ENCODE measurements at places on chromosomes 13 and 19.
A peak's percentile ranks its signal among the peaks of the same experiment; 100 is the strongest.

DNA sequence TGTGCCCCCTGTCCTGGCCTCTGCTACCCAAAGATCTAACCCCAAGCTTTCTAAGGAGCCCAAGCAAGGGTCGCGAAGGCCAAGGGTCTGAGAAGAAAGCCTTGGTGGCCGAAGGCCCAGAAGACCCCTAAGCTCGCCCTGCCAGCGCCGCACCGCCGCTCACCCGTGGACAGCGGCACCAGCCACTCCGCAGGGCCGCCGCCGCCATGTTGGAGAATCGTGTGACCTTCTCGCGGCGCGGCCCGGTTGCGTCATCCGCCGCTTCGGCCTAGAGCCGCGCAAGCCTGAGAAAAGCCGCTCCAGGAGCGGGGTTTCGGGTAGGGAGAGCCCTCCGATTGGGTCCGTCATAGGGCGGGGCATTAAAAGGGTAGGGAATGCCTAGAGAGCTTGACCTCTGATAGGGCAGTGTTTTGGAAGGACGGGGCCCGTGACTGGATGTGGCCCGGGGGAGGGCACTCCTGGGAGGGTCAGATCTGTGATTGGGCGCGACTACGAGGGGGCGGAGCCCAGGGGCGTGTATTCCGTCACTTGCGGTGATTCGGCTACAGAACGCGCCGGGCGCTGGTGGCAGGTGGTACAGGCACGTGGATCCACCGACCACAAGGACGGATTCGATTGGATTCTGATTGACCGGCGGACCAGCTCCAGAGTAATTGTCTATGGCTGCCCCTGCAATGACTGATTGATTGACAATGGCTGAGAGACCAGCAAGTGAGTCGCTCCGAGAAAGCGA is at the start of gene TIMM44:
TSS of gene TIMM44 (minus strand) at position 223 of the 733 bp plus-strand sequence. CDS start at position 208, 15 bp downstream.
- H3K27me3 ChIP-seq = no peaks in the 10 kb centered on the region
- peaks cover 52% of the 10 kb centered on the region for H3K36me3 ChIP-seq
- H3K27ac ChIP-seq = peak within 1 kb of the TSS; percentile 99
- H3K4me3 ChIP-seq = peak within 1 kb of the TSS; percentile 93
- DNase-seq = peak; percentile 98
- H3K4me1 ChIP-seq = peaks cover 42% of the 10 kb centered on the region

- peak overlapping the region; percentile 99 for H3K27ac ChIP-seq
- H3K27me3 ChIP-seq = peaks cover 3% of the 10 kb centered on the region
- peak; percentile 75 for DNase-seq
- H3K36me3 ChIP-seq = peaks cover 39% of the 10 kb centered on the region
Observed at GRCh38 chr13:49791711-49792549, 552 bp downstream of the KPNA3 start.

DNA sequence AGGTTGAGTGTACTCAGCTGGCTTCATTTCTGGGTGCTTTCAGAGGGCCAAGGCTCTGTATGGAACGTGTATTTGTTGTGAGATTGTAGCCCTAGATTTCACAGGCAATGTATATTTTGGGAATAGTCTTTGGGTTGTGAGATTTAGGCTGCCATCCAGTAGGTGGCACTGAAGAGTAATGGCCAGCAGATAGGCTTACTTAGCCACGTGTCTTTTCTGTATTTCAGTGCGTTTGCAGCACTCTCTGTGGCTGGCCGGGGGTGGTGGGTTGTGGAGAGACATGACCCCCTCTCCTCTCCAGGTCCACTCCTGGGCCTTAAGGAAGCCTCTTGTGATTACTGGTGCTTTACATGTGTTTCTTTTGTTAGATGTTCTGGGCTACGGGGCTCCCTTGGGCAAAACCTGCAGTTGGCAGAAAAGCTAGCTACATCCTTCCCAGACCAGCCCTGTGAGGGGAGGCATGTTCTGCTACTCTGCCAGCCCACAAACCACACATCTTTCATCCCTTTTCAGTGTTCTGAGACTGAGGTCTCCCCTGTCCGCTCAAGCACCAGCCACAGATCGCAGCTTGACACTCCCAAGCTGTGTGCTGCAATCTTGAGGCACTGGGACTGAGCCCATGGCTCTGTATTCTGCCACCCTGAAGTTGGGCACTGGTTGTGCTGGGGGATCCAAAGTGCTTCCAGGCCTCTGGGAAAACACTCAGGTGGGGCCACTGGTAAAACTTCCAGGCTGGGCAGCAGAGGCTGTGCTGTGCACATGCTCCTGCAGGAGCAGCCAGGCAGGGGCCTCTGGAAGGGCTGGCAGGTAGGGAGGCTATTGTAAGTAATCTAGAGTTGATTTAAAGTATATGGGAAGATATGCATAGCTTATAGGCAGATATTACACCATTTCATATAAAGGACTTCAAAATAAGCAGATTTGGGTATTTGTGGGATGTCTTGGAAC is 1096.8 kb upstream of the PCDH20 start:
- H3K27ac ChIP-seq = no peak overlapping the region
- H3K4me1 ChIP-seq = no peaks in the 10 kb centered on the region
- DNase-seq = no peak
- H3K27me3 ChIP-seq = no peaks in the 10 kb centered on the region
- no peak overlapping the region for H3K4me3 ChIP-seq
- no peaks in the 10 kb centered on the region for H3K36me3 ChIP-seq

GRCh38 chr19:1720237-1720636 is 33.1 kb upstream of the ONECUT3 start:
- no peak overlapping the region for H3K27ac ChIP-seq
- H3K27me3 ChIP-seq = peaks cover 78% of the 10 kb centered on the region
- DNase-seq = no peak
- H3K36me3 ChIP-seq = no peaks in the 10 kb centered on the region

GRCh38 chr13:33846303-33847062 is 28.5 kb downstream of the RFC3 start:
- DNase-seq = no peak
- no peaks in the 10 kb centered on the region for H3K27me3 ChIP-seq

GRCh38 chr13:80133631-80134261 is 207.2 kb downstream of the SPRY2 start:
- H3K27ac ChIP-seq = no peak overlapping the region
- H3K4me3 ChIP-seq = no peak overlapping the region
- no peaks in the 10 kb centered on the region for H3K27me3 ChIP-seq
- no peaks in the 10 kb centered on the region for H3K36me3 ChIP-seq
- no peak for DNase-seq

DNA sequence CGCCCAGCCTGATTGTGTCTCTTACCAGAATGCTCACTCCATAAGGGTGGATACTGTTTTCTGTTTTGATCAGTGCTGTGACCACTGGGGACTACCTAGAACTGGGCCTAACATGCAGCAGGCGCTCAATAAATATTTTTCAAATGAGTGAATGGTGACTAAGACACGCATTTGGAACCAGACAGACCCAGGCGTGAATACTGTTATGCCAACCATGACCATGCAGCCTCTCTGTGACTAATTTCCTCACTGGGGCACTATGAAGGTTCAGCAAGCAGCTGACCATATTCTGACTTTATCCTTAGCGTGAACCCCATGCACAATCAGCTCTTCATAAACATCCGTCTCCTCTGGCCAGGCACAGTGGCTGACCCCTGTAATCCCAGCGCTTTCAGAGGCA is 13.0 kb upstream of the SPC24 start:
- no peak overlapping the region for H3K4me3 ChIP-seq
- DNase-seq = no peak
- H3K27ac ChIP-seq = no peak overlapping the region
- no peaks in the 10 kb centered on the region for H3K36me3 ChIP-seq
- no peaks in the 10 kb centered on the region for H3K4me1 ChIP-seq
- H3K27me3 ChIP-seq = no peaks in the 10 kb centered on the region

DNA sequence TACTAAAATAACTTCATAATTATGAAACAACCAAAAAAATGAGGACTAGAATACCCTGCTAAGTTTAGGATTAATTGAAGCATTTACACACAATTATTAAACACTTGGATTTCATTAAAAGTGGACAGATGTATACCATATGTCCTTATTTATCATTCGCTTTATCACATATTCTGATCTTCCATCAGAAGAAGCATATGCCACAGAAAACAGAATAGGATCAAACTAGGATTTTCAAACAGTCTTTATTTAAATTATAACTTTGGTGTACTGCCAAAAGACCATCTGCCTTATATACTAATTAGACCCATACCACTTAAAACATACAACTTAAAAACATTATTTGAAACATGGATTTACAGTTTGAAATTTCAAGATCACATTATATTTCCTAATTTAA is 727.1 kb upstream of the KLHL1 start:
- H3K27ac ChIP-seq = no peak overlapping the region
- no peaks in the 10 kb centered on the region for H3K36me3 ChIP-seq
- H3K4me1 ChIP-seq = no peaks in the 10 kb centered on the region
- DNase-seq = no peak

DNA sequence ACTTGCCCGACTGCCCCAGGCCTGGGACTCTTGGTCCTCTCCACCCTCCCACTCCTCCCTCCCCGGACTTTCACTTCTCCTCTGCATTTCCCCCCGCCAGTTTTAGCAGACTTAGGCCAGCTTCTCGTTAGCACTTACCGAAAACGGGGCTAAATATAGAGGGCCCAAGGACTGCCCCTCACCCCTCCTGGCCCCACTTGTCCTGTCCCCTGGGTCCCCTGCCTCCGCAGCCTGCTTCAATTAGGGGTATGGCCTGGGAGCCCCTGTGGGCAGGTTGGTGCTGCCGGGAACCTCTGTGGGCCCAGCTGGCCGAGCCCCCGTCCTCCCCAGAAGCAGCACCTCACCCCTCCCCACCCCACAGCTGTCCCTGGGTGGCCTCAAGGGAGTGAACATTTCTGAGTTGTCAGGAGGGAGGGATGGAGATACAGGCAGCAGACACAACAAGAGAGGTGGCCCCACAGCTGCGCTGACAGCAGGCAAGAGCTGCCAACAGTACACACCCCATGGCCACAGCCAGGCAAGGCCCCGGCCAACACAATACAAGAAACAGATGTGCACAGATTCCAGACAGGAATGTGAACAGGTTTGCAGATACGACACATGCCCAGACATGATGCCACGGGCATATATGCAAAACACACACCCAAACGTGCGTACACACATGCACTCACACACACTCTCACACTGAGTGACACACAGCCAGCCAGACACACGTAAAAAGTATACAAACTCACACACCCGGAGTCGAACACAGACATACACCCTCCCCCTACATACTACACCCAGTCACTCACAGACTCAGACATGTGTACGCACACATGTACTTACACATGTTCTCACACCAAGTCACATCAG is 2.6 kb downstream of the POU2F2 start:
- H3K27me3 ChIP-seq = no peaks in the 10 kb centered on the region
- H3K4me3 ChIP-seq = peak overlapping the region; percentile 81
- peaks cover 77% of the 10 kb centered on the region for H3K4me1 ChIP-seq

DNA sequence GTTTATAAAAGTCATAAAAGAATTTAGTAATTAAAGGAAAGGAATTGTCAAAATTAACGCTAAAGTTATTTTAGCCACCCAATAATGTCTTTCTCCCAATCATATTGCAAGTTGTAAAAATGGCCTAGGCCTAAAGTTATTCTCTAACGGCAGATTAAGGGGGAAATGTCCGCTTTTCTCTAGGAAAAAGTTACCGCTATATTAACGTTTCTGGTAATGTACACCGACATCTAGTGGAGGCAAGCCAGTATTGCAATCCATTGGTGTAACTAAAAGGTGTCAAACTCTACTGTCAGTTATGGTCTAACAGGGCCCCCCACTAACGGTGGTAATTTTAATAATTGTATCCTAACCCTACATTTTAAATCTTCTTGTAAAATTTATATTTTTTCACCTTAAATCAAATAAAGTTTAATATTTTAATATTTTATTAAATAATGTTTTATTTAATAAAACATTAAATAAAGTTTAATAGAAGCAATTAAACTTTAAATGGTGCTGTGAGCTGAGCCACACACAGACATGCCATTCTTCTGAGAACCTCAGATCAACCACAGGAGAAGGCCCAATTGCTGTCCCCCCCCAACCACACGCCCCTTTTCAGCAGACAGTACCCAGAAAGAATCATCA is 35.9 kb upstream of the ZSCAN5A start:
- no peaks in the 10 kb centered on the region for H3K27me3 ChIP-seq
- H3K4me3 ChIP-seq = no peak overlapping the region
- no peak for DNase-seq
- H3K4me1 ChIP-seq = peaks cover 1% of the 10 kb centered on the region

GRCh38 chr13:43596924-43597598 is 189.7 kb downstream of the ENOX1 start:
- no peaks in the 10 kb centered on the region for H3K36me3 ChIP-seq
- no peak overlapping the region for H3K4me3 ChIP-seq
- DNase-seq = no peak
- H3K27ac ChIP-seq = no peak overlapping the region
- peaks cover 10% of the 10 kb centered on the region for H3K4me1 ChIP-seq

GRCh38 chr13:32135655-32136054 is 104.1 kb downstream of the FRY start:
- H3K27ac ChIP-seq = no peak overlapping the region
- no peaks in the 10 kb centered on the region for H3K27me3 ChIP-seq
- no peaks in the 10 kb centered on the region for H3K4me1 ChIP-seq
- DNase-seq = no peak
- H3K4me3 ChIP-seq = no peak overlapping the region

- no peak for DNase-seq
- peaks cover 15% of the 10 kb centered on the region for H3K4me1 ChIP-seq
- H3K27ac ChIP-seq = no peak overlapping the region
- peaks cover 61% of the 10 kb centered on the region for H3K36me3 ChIP-seq
- H3K27me3 ChIP-seq = peaks cover 16% of the 10 kb centered on the region
- H3K4me3 ChIP-seq = no peak overlapping the region
Observed at GRCh38 chr19:11620553-11620952, 23.3 kb downstream of the ZNF627 start.

DNA sequence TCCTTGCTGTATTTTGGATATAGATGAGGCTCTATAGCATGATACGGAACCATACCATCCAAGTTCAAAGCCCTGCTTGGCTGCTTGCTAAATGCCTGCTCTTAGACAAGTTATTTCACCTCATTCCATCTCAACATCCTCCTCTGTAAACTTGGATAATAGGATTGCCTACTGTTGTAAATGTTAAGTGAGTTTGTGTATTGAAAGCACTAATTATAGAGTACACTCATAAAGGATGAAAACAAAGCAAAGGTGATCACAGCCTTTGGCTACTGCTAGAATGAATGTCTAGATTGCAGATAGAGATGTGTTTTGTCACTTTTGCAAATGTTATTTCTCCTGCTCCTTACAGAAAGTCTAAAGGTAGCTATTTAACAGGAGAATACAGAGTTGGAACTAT is 34.3 kb upstream of the STARD13 start:
- no peak overlapping the region for H3K27ac ChIP-seq
- no peaks in the 10 kb centered on the region for H3K4me1 ChIP-seq
- H3K4me3 ChIP-seq = no peak overlapping the region
- peaks cover 14% of the 10 kb centered on the region for H3K27me3 ChIP-seq

GRCh38 chr13:30340331-30341250 is 33.2 kb upstream of the KATNAL1 start:
- H3K27me3 ChIP-seq = no peaks in the 10 kb centered on the region
- no peak for DNase-seq
- no peak overlapping the region for H3K4me3 ChIP-seq
- H3K4me1 ChIP-seq = peaks cover 26% of the 10 kb centered on the region
- H3K27ac ChIP-seq = no peak overlapping the region
- H3K36me3 ChIP-seq = no peaks in the 10 kb centered on the region
